IPS DF 6.9 (cell line): ENCODE measurements at places on chromosomes 12 and 14.
A peak's percentile ranks its signal among the peaks of the same experiment; 100 is the strongest.

- DNase-seq, result peak; percentile 63
Measured at GRCh38 chr12:34218193-34219045, 196.1 kb downstream of the ALG10 start.

DNA sequence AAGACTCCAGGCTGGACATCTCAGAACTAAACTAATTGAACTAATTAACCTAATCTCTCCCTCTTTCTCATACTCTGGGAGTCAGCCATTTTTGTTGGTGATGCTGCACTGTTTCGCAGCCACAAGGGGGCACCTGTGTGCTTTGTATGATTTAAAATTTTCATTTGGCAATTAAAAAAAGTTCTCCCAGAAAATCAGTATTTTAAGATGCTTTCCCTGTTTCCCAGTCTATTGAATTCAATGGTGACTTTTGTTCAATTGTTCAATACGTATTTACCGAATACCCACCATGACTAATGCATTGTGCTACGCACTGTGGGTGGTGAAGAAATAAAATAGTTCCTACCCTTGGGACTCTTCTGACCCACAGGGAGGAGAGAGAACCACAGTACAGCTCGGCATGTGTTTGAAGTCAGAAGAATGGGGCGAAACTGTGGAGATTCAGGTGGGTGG, 63.7 kb downstream of the ZNF664 start:
- peak; percentile 25 for DNase-seq

DNA sequence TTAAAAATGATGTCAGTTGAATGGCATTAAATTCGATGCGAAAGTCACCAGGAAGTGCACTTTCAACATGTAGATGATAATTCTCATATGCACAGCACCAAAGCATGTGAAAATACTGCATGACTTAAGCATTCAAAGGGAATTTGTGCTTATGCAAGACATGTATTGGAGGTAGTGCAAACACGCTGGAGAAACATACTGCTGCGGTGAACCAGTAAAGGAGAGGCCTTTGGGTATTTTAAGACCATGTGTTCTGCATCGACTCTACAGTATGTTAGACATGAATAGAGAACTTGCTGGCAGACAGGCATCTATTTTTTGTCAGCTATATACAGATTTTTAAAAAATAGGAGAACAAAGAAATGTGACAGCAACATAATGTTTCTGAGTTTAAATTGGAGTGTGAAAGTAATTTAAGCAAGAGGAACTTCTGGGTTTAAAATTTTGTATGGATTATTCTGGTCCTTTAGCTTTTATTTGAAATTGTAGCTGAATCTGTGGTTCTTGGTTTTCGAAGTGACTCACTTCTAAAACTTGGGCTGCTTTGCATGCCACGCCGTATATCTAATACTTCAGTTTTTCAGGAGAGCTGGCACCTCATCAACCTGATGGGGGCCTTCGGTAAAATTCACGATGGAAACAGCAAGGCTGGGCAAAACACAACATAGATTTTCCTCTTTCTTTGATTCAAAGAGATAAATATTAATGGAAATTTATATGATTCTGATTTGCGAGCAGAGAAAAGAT, 408.7 kb downstream of the APAF1 start:
- DNase-seq, result no peak

DNA sequence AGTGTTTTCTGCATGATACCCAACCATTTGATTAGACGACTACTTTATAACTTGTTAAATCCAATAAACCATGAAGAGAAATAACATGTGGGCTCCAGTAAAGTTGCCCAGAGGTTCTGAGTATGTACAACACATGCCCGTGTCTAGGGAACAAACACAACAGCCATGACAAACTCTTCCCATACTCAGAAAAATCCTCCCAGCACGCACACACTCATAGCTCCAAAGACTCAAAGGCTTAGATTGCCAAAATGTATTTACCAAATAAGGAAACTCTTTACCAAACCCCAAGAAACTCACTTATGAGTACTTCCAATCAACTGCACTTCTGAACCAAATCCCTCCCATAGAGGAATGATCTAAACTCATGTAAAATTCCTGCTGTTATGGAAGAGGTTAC, 17.3 kb downstream of the SART3 start:
- no peak for DNase-seq
